ENCODE measurements at places on chromosomes 13 and 19. TPM values are rescaled to one million over a fixed set of nuclear protein-coding genes. Genes with fewer than 3 reads are reported as not detected.
A peak's percentile ranks its signal among the peaks of the same experiment; 100 is the strongest.

The TMIGD2 gene
- total RNA-seq: 2.1 TPM

DNA sequence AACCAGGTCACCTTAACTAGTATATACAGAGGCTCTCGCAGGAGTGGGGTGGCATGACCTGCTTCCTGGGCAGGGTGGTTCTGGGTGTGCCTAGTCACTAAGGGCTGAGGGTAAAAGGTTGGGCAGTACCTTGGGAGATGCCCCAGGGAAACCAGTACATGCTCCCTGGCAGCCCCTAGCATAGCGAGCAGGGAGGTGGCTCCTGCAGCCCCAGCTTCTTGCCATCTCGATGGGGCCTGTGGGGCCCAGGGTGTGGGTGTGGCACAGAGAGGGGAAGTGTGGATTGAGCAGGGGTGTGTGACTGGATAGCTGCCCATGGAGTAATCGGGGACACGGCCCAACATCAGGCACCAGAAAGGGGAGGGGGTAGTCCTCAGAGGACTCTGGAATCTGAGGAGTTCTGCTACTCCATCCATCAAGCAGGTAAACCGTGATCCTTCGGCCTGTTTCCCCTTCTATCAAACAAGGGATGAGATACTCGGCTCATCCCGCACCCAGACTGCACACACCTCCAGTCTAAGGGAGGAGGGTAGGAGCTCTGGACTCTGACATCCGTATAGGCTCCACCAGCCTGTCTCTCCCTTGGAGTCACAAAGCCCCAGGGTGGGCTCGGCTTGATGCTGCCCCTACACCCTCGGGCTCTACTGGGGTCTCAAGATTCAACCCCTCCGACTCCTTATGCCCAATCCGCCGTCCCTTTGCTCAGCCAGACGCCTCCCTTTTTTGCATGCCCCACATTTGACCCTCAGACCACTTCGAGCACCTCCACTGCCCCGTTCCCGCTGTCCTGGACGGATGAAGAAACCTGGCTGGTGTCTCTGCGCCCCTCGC lies 1.1 kb downstream of the ZBTB45 start:
- peak; percentile 52 for DNase-seq

DNA sequence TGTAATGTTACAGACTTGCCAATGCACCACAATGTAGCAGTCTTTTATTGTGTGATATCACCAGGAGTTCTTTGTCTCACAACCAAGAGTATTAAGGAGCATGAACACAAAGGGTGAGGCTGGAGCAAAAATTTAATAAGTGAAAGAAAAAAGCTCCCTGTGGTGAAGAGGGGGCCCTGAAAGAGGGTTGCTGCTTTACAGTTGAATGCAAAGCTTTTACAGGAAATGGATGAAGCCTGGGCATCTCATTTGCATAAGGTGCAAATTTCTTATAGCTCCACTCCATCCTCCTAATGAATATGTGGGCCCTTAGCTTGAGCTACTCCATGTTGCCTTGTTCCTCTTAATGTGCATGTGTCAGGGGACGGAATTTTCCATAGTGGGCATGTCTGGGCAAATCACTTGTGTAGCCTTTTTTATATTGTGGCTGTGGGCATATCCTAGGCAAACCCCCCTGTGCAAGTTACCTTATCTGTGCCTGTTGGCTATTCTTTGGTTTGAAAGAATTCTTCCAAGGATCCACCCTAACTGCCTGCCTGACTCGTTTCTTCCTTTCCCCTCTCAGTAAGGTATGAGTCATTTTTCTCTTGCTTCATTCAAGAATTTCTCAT lies 45.3 kb upstream of the TRPC4 start:
- no peak for DNase-seq

- no peak for DNase-seq
These were observed 29.4 kb downstream of the MARK4 start for GRCh38 chr19:45280471-45280961.

DNA sequence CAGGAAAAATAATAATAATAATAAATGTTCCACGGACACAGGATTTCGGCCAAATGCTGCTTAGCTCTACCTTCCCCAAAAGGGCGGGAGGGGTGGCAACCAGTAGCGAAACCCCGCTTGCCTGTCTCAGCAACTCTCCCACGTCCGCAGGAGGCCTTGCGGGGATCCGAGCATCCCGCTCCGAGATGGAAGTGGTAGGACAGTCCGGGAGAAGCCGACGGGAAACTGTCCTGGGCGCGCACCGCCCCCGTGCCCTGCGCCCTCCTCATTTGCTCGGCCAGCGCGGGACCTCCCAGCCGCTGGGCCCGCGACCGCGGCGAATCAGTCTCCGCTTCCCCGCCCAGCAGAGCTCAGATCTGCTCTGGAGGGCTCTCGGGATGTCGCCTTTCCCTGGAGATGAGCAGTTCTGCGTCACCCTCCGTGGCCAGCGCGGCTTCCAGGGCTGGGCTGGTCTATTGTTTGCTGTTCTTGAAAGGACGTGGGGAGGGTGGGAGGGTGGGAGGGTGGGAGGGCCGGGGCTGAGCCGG lies 48.9 kb upstream of the PABPC3 start:
- no peak for DNase-seq

GRCh38 chr13:74575729-74576125 lies 441.5 kb upstream of the KLF12 start:
- DNase-seq: peak; percentile 51

- no peak for DNase-seq
These were observed 6.0 kb upstream of the HIPK4 start for GRCh38 chr19:40395956-40396355.

- DNase-seq: no peak
These were observed 9.7 kb downstream of the CILP2 start for GRCh38 chr19:19547674-19548336.

GRCh38 chr19:39199025-39199424 lies 2.3 kb downstream of the NCCRP1 start:
- DNase-seq: no peak

DNA sequence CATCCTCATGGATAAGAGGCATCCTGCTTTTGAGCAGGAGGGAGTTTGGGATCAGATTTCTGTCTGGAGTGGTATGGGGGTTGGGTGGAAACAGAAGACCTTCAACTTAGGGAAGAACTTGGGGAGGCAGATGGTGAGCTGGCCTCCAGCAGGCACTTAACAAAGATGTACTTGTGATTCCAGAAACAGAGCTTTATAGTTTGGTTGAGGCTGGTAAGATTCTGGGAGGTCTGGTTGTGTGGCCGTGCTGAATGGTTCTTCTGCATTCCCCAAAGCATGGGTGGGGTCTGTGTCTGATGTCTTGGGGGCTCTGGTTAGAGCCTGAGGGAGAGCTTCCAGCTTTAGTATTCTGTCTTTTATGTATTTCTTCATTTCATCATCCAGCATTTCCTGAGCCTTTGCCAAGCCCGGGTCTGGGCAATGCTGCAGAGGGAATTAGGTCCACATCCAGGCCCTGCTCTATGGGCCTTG lies 4.8 kb downstream of the MEGF8 start:
- DNase-seq: no peak

DNA sequence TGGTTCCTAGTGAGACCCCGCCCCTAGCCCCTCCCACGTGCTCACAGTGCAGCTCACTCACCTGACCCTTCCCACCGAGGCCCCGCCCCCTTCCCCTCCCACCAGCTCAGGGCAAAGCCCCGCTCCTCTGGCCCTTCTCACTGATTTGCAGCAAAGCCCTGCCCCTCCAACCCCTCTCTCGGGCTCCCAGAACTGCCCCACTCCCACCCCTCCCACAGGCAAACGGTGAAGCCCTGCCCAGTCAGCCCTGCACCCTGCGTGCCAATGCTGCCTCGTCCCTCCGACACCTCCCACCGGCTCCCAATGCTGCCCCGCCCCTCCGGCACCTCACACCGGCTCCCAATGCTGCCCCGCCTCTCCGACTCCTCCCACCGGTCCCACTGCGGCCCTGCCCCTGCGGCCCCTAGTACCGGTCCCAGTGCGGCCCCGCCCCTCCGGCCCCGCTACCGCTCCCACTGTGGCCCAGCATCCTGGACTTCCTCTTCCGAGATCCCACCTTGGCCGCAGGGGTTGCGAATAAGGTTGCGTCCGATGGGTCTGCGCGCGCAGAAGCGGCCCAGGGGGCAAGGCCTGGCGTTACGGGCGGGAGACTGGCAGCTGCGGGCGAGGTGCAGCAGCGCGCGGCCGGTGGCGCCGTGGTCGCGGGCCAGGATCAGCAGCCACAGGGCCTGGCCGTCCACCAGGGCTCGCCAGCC lies 834 bp downstream of the FBXO27 start:
- DNase-seq: peak; percentile 90

The RASAL3 gene
- total RNA-seq: 4.4 TPM

The TNFSF9 gene
- 2.7 TPM for total RNA-seq

The ZNF530 gene
- total RNA-seq: 1.2 TPM

The HDGFL2 gene
- 29.9 TPM for total RNA-seq

GRCh38 chr13:114008964-114009589 lies 35.2 kb upstream of the C13orf46 start:
- peak; percentile 12 for DNase-seq

Measured in left colon (tissue), 2 donors.